Bronchial smooth muscle cell (primary cell): ENCODE measurements at places on chromosomes 7 and 10. TPM values are rescaled to one million over a fixed set of nuclear protein-coding genes. Genes with fewer than 3 reads are reported as not detected.

Gene KLF14
- total RNA-seq, result under 0.01 TPM in 1 of 2 replicates, not detected in the other

Gene NUP205
- 21.9 and 24.1 TPM in 2 replicates for total RNA-seq

Gene CARD11
- total RNA-seq, result under 0.01 TPM in 1 of 2 replicates, not detected in the other

Gene HOXA3
- total RNA-seq, result 1.3 and 2.4 TPM in 2 replicates

Gene ZNF107
- total RNA-seq, result 0.60 and 1.1 TPM in 2 replicates

Gene PTF1A
- not detected in 2 replicates for total RNA-seq

Gene TSPAN33
- 0.16 and 0.17 TPM in 2 replicates for total RNA-seq

Gene PRR15
- 0.16 TPM in 1 of 2 replicates, not detected in the other for total RNA-seq

Gene INMT
- 14.3 and 17.0 TPM in 2 replicates for total RNA-seq

Gene DOCK4
- total RNA-seq, result 10.4 and 21.8 TPM in 2 replicates

Gene CDK1
- 0.94 and 4.7 TPM in 2 replicates for total RNA-seq

Gene ABCC2
- 0.47 and 0.60 TPM in 2 replicates for total RNA-seq

Gene C10orf105
- under 0.01 and 0.09 TPM in 2 replicates for total RNA-seq

Gene NME8
- not detected in 2 replicates for total RNA-seq

Gene PYROXD2
- total RNA-seq, result 11.3 and 34.9 TPM in 2 replicates

Gene FXYD4
- total RNA-seq, result not detected in 2 replicates

Gene GPR37
- 1.8 and 4.7 TPM in 2 replicates for total RNA-seq

Gene PIP
- not detected in 2 replicates for total RNA-seq

Gene AGAP9
- total RNA-seq, result 2.7 and 4.1 TPM in 2 replicates

Gene VWDE
- under 0.01 and 0.16 TPM in 2 replicates for total RNA-seq

Gene ACTA2
- 53.0 and 99.3 TPM in 2 replicates for total RNA-seq

Gene TCAF2
- 0.63 and 0.94 TPM in 2 replicates for total RNA-seq

Gene TRIL
- total RNA-seq, result under 0.01 and 2.1 TPM in 2 replicates

Gene PRLHR
- total RNA-seq, result 0.09 TPM in 1 of 2 replicates, not detected in the other

Gene FAM237B
- not detected in 2 replicates for total RNA-seq

Gene BLNK
- total RNA-seq, result 0.09 and 0.16 TPM in 2 replicates

Gene RARRES2
- total RNA-seq, result 2.4 and 11.5 TPM in 2 replicates
